NCI-H2107 (cell line): ENCODE measurements at places on chromosomes 5 and 9.
A peak's percentile ranks its signal among the peaks of the same experiment; 100 is the strongest.

DNA sequence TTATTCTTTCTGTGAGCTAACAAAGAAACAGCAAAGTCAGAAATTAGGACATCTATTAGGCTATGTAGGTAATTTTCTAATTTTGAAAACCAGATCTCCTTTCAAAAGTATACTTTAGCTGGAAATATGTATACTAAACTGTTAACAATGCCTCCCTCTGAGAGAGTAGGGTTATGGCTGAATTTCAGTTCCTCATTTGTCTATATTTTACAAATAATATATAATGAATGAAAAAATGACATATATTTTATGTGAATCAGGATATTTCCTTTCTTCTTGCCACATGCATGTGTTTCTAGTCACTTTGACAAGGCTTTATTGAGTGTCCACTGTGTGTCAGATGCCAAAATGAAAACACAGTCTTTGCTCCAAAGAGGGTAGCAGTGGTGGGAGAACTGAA, 15.4 kb downstream of the HACD4 start:
- DNase-seq: no peak

DNA sequence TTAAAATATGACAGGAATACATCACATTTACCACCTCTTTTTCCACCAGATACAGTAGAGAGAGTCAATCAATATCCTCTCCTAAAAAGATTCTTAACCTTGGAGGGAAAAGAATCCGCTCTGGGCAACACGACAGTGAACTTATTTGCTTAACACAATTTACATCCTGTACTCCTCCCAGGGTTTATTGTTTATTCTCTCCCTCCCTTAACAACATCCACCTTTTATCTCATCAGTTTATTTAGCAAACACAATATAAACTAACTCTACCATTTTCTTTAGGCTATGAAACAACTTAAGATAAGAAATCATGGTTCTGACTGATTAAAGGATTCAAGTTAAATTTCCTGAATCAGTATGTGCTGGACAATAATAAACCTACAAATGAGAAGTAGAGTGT, 50.9 kb downstream of the CERT1 start:
- DNase-seq: no peak

DNA sequence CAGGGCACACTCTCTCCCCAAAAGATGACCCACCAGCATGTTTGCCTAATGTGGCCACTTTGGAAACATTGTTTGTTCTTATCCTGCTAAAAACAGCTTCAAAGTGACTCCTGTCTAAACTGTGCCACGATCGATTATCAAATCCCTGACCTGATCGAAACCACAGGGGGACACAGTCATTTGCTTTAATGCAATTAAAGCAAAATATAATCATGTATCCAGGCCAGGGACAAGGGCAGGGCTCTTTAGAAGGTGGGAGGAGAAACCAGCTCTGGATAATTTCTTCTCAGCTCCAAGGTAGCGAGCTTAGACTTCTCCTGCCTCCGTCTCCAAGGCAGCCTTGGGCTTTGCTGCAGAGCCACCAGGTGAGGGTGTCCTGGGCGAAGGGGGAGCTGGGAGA, 95.0 kb upstream of the HAND1 start:
- DNase-seq: no peak

GRCh38 chr5:176994460-176995121, 12.0 kb downstream of the UIMC1 start:
- DNase-seq: no peak

GRCh38 chr5:132428484-132429462, 59.3 kb downstream of the SLC22A5 start:
- DNase-seq: no peak

DNA sequence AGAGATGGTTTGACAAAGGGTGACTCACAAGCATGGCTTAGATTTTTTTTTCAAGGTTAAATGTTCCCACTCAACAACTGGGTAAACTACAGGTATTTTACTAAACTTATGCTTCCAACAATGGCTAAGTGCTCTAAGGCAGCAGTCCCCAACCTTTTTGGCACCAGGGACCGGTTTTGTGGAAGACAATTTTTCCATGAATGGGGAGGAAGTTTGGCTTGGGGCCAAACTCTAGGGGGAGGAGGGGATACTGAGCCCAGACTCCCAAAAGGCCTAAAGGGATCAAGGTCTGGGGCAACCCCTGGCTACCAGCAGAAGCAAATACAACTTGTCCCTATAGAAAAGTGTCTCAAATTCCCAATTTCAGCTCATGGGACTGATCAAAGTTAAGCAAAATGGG, 32.0 kb upstream of the HSD17B3 start:
- no peak for DNase-seq

DNA sequence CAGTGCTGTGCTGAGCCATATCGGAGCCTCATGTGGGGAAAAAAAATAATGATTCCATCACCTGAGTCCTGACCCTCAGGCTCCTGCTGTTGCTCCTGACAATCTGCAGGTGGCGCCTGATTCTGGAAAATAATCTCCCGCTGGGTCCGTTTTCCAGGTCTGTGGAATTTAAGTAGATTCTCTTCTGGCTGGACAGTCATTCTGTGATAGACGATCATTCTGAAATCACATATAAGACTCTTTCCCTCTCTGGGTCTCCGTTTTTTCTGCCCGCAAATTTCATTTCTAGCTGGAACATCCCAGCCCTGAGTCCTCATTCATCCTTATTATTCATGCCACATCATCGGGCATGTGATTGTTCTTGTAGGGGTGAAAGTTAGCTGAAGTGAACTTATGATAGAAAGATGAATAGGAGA, 22.1 kb upstream of the STXBP1 start:
- peak; percentile 66 for DNase-seq

DNA sequence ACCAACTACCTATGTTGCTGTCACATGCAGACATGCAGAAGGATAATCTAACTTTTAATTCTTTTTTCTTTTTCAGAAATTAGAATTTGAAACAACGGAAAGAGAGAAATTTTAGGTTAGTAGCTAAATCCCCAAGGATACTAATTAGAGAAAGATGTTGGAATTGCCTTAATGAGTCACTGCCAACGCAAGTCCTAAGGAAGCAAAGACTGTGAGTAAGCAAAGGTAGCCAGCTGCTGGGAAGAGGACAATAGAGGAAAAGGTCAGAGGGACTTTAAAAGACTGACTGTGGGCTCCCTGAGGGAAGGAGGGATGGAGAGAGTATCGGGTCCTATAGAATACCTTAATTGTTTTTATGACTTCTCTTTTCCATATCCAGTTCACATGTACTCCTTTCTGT, 461.9 kb upstream of the PAPPA start:
- DNase-seq: no peak

DNA sequence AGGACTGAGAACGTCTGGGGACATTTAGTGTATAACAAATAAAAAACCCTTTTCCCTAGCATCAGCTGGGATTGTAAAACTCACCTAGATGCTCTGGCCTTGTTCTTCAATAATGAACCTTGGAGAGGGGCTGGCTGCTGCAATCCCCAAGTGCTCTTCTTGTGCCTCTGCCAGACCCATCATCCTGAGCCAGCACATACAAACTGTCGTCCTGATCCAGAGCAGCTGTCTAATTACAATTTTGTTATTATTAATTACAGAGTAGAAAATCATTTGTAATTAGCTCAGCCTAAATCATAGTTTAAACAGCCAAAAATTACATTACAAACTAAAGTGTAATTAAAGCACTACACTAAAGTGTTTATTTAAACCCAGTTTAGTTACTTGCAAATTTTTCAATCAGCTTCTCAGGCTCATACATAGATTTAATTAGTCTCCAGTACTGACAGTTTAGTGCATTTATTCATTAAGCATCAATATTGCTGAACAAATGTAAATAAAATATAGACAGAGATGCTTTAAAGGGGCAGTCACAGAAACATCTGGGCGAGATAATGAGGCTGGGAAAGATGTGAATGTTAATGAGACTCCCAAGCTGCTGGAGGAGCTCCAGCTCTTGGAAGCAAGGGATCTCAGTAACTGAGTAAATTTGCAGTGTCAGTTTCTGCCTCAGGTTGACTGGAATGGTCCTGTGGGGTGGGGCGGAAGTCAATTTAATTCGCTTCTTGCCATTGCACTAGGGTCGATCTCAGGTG, 632.3 kb upstream of the TLE4 start:
- DNase-seq: no peak

GRCh38 chr9:137490532-137491186, 31.5 kb upstream of the NSMF start:
- no peak for DNase-seq

GRCh38 chr5:69288069-69288468, 44.5 kb downstream of the CCDC125 start:
- no peak for DNase-seq

GRCh38 chr9:127159949-127160610, 37.6 kb upstream of the ANGPTL2 start:
- no peak for DNase-seq

DNA sequence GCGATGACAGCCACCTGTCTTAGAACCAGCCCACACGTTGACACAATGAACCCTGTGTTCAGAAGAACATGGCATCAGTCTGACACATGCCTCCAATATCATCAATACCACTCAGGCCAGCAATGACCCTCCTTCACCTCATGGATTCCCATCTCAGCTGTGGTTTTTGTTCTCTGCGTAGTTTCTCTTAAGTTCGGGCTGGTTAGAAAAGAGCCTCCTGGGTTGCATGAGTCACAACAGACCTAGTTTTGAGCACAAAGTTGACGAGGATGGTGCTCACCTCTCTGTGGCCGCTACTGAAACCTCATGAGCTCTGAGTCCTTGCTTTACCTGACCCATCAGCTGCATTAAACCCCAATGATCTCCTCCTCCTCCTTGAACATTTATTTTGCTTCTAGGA, 299.9 kb downstream of the SPOCK1 start:
- no peak for DNase-seq

DNA sequence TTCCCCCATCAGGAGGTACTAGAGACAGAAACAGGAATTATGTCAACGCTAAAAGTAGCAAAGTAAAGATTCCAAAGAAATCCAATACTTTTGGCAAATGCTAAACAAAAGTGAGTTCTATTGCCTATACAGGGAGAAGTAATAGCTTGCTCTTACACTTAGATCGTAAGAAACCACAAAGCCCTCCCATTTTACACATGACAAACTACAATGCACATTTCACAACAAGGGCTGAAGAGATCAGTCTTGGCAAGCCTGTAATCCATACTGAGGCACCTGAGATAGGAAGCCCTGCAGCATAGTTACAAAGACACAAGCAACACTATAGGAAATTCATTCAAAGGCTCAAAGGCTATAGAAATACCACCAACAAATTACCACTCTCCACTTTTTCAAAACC, 7.7 kb downstream of the HNRNPK start:
- DNase-seq: no peak

DNA sequence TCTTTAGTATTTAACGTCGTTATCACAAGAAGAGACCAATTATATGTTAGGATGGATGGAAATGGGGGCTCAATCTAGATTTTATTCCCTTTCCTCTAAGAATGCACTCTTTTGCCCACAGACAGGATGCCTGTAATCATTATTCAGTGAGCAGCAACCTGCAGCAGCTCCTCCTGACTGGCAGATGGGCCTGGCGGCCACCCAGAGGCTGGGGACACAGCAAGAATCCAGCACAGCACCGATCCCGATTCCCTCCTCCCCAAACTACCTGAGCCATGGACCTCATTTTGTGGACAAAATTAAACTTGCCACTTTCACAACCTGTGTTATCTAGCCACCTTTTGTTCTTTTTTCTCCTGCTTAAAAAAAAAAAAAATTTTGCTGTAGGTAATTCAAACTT, 101.0 kb downstream of the USP20 start:
- DNase-seq: no peak

- DNase-seq: no peak
These were observed 70.3 kb upstream of the EQTN start for GRCh38 chr9:27367175-27367798.

GRCh38 chr9:17783227-17783626, 204.4 kb downstream of the SH3GL2 start:
- DNase-seq: no peak

DNA sequence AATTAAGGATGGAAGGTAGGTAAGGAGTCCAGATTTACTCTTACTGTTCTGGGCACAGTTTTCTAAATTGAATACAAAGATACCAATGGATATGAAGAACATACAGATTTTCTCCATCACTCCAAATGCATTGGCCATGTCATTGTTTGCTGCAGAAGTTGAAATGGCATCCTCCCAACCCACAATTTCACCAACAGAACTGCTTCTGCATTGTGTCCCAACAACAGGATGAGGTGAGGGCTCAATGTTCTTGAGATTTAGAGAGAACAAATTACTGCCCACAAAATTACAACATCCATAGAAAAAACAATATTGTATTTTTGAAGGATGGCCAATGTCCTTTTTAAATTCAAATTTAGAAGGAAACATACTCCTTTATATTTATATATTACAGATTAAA, 88.9 kb downstream of the NUDT12 start:
- no peak for DNase-seq

DNA sequence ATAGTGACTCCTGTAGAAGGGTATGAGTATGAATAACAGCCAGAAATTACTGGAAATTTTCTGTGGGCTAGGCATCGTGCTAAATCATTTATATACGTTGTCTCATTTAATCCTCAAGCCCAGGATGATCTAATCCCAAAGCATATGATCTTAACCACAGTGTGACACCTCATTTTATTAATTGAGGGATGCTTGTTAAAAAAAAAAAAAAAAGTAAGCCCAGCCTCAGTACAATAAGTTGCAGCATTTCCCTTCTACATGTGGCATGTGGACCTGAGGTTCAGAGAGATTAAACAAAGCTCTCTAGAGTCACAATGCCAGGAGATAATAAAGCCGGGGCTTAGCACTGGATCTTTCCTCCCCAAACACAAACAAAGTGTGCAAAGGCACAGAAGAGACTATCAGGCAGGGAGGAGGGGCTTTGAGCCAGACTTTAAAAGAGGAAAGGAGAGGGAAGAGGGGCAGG, 49.5 kb downstream of the KLF4 start:
- no peak for DNase-seq

- no peak for DNase-seq
These were observed 354.6 kb downstream of the ZSWIM6 start for GRCh38 chr5:61686491-61687257.

DNA sequence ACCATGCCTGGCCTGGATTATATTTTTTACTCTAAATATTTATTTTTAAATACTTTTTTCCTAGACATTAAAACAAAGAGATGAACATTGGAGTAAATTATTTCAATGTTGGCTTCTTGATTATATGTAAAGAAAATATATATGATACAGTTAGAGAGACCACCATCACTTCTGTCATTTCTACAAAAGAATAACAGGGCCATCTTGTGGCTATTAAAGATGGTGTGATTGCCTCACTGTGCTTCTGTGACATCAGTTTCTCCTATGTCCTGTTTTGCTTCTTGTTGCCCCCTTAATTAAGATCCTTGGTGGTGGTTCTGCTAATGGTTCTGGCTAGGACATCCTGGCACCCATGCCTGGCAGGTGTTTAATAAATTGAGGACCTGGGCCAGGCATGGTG, 32.9 kb downstream of the NDFIP1 start:
- DNase-seq: no peak

DNA sequence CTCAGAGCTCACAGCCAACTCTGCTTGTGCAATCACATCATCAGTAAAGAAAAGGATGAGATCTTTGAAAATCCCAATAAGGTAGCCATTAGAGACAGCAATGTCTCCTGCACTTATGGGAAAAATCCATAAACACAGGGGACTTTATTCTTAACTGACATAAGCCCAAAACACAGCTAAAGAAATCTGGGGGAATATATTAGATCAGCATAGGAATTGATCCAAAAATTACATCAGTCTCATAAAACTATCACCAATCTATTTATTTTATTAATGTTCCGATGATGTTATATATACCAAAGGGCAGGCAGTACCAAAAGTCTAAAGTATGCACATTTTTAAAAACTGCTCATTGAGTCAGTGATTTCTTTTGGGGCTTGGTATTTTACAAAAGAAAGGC, 6.9 kb downstream of the MRPS27 start:
- no peak for DNase-seq

GRCh38 chr5:124176692-124177091, 569.7 kb downstream of the ZNF608 start:
- no peak for DNase-seq

- DNase-seq: no peak
These were observed 60.7 kb downstream of the MAT2B start for GRCh38 chr5:163565931-163566608.
